ENCODE measurements at places on chromosomes 2 and 18. TPM values are rescaled to one million over a fixed set of nuclear protein-coding genes. Genes with fewer than 3 reads are reported as not detected.

DNA sequence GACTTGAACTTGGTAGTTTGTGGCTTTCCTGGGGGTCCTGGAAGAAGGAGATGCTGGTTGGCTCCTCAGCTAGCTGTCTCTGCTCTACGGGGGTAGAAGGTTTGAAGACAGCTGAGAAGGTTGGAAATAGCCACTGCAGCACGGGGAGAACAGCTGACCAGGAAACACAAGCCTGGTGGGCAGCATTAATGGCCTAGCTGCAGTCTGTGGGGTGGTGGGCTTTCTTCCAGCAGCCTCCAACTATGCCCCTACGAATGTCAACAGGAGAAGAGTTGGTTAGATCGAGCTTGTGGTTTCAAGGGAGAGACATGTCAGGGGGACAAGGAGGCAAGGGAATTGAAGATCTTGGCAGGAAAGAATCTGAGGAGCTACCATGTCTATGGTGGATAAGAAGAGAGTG, 38.9 kb downstream of the PMAIP1 start:
- no peak for DNase-seq
- no peaks in the 10 kb centered on the region for H3K27me3 ChIP-seq
- H3K27ac ChIP-seq, result no peak overlapping the region
- no peak overlapping the region for H3K4me3 ChIP-seq
- no peaks in the 10 kb centered on the region for H3K4me1 ChIP-seq
- H3K36me3 ChIP-seq, result no peaks in the 10 kb centered on the region

ALPI gene
- 0.05 TPM for polyA plus RNA-seq

GRCh38 chr2:182445391-182445965, 18.6 kb upstream of the PDE1A start:
- DNase-seq, result no peak
- no peaks in the 10 kb centered on the region for H3K27me3 ChIP-seq
- H3K4me3 ChIP-seq, result no peak overlapping the region
- no peak overlapping the region for H3K27ac ChIP-seq

KCNE4 gene
- polyA plus RNA-seq, result 1.4 TPM

- no peaks in the 10 kb centered on the region for H3K4me1 ChIP-seq
- no peaks in the 10 kb centered on the region for H3K36me3 ChIP-seq
- no peak for DNase-seq
- no peak overlapping the region for H3K27ac ChIP-seq
- no peaks in the 10 kb centered on the region for H3K27me3 ChIP-seq
These were observed 300.9 kb downstream of the ARHGAP15 start for GRCh38 chr2:143429932-143430679.

TTR gene
- polyA plus RNA-seq, result 0.21 TPM

DNA sequence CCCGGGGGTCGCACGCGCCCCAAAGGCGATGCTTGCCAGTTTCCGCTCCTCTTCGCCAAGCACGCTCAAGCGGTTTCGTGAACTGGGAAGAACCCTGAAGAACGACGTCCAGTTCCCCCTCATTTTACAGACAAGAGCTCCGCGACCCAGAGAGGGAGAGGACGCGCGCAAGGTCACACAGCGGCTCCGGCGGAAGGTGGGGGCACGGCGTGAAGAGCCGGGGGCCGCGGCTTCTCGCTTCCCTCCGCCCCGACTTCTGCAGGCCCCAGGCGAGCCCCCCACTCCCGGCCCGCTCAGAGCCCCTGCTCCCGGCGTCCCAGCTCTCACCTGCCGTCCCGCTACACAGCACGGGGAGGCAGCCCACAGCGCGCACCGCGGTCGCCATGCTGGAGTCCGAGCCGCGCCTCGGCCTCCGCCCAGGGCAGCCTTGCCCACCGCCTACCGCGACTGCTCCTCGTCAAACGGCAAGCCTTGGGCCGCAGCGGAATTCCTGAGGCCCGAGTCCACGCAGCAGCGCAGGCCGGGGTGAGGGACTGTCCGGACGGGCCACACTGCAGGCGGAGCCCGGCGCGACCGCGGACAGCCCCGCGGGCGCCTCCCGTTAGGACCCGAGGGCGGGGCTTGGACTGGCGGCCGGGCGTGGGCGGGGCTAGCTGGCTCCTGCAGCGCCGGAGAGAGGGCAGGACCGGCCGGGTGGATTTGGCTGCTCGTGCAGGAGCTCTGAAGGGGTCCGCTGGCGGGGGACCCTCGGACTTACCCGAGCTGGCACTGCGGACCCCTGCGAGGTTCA, at the start of gene MRPS5:
TSS of gene MRPS5 (minus strand) at position 402 of the 790 bp plus-strand sequence. CDS start at position 385, 17 bp downstream.
- H3K36me3 ChIP-seq, result peaks cover 17% of the 10 kb centered on the region
- H3K4me3 ChIP-seq, result peak within 1 kb of the TSS; percentile 92
- peak; percentile 88 for DNase-seq
- H3K27ac ChIP-seq, result peak within 1 kb of the TSS; percentile 97
